Ascending aorta (tissue), 2 donors: ENCODE measurements at places on chromosomes 1 and 21.

DNA sequence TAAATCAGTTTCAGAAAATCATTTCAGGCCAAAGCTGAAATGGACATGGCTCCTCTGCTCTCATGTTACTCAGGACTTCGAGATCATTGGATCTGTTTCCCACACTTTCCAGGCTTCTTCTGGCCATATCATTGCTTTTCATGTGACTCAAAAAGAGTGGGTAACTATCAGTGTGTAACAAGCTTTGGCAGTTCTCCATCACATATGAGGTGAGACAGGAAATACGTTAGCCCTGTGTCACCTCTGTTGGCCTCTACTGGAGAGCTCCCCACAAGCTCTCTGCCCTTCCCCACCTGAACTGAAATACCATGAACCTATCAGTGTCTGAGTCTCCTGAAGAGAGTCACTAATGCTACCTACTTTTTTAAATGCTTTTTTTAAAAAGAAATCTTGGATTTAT, 128.2 kb downstream of the LBR start:
- DNase-seq: no peak
- H3K4me1 ChIP-seq: no peaks in the 10 kb centered on the region
- H3K4me3 ChIP-seq: no peak overlapping the region
- H3K36me3 ChIP-seq: no peaks in the 10 kb centered on the region
- no peaks in the 10 kb centered on the region for H3K27me3 ChIP-seq

GRCh38 chr1:208025031-208025430, 114.1 kb upstream of the CD34 start:
- no peak for DNase-seq
- H3K27me3 ChIP-seq: no peaks in the 10 kb centered on the region
- H3K27ac ChIP-seq: peak overlapping the region; percentile 28
- peaks cover 25% of the 10 kb centered on the region for H3K36me3 ChIP-seq

DNA sequence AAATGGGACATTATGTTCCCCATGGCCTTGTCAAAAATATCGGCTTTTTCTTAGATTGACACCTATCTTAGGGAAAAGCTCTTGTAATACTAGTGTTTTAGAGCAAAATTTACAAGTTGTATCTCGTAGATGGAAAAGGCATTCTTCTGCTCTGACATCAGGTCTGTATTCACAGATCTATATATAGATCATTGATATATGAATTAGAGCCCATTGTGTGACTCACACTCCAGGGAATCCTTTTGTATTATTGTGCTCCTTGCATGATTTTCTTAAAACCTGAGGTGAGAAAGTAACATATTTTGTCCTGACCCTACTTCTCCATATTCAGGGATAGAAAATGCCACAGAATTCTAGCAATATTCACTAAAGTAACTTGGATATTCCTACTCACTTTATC, 1160.8 kb upstream of the B3GALT2 start:
- no peaks in the 10 kb centered on the region for H3K27me3 ChIP-seq
- no peaks in the 10 kb centered on the region for H3K36me3 ChIP-seq
- H3K4me1 ChIP-seq: no peaks in the 10 kb centered on the region
- no peak overlapping the region for H3K27ac ChIP-seq

- no peak for DNase-seq
- no peaks in the 10 kb centered on the region for H3K36me3 ChIP-seq
- H3K27me3 ChIP-seq: no peaks in the 10 kb centered on the region
- H3K27ac ChIP-seq: no peak overlapping the region
- no peaks in the 10 kb centered on the region for H3K4me1 ChIP-seq
Measured at GRCh38 chr1:7526196-7526866, 244.8 kb upstream of the VAMP3 start.
